ENCODE measurements at places on chromosomes 13 and 19.

GRCh38 chr13:67023130-67023876 is 206.8 kb downstream of the PCDH9 start:
- peak; percentile 75 for DNase-seq

GRCh38 chr13:37114250-37114649 is 8.8 kb upstream of the CSNK1A1L start:
- no peak for DNase-seq

DNA sequence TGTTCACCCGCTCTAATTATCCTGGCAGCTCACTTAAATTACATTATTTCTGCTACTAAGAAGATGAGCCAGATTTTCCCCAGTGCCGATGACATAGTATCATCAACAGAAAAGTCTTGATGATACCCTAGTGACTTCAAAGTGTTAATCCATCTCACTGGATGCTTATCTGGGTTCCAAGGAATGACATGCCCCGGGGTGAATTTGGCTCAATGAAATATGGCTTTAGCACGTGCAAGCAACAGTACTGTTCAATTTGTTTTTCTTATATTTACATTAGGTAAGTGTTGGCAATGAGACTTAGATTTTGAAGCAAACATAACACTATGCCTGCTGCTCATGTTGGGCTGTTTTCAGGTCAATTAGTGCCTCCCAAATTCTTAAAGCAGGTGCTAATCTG is 548.2 kb upstream of the SLITRK1 start:
- no peak for DNase-seq

DNA sequence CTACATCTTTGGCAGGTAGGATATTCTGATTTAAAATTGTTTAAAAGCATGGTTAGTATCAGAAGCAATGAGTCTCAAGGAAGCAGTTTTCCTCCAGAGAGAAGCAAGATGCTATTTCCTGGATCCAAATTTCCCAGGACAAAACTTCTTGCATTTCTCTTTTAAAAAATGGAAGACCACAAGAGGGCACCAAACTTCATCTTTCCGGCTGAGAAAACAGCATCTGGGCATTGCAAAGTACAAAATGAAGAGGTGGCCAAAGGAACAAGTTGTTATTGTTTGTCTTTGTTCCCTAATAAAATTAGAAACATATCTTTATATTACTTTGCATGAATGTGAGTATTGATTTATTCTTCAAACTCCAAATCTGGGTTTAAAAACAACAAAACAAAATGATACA is 60.0 kb upstream of the LRCH1 start:
- DNase-seq, result peak; percentile 57

DNA sequence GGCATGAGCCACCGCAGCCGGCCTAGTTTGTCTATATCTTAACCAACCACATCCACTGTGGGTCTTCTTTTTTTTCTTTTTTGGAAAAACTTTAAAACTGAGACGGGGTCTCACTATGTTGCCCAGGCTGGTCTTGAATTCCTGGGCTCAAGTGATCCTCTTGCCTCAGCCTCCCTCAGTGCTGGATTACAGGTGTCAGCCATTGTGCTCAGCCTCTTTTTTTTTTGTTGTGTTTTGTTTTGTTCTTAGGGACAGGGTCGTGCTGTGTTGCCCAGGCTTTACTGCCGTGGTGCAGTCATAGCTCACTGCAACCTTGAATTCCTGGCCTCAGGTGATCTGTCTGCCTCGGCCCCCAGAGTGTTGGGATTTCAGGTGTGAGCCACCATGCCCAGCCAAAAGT is 7.4 kb downstream of the SNRNP70 start:
- DNase-seq, result no peak

GRCh38 chr19:5308451-5309437 is 31.9 kb downstream of the PTPRS start:
- DNase-seq, result no peak

- DNase-seq, result no peak
Measured at GRCh38 chr19:29587059-29587458, 19.0 kb upstream of the POP4 start.

- DNase-seq, result no peak
Measured at GRCh38 chr13:32045537-32045936, 14.0 kb downstream of the FRY start.

DNA sequence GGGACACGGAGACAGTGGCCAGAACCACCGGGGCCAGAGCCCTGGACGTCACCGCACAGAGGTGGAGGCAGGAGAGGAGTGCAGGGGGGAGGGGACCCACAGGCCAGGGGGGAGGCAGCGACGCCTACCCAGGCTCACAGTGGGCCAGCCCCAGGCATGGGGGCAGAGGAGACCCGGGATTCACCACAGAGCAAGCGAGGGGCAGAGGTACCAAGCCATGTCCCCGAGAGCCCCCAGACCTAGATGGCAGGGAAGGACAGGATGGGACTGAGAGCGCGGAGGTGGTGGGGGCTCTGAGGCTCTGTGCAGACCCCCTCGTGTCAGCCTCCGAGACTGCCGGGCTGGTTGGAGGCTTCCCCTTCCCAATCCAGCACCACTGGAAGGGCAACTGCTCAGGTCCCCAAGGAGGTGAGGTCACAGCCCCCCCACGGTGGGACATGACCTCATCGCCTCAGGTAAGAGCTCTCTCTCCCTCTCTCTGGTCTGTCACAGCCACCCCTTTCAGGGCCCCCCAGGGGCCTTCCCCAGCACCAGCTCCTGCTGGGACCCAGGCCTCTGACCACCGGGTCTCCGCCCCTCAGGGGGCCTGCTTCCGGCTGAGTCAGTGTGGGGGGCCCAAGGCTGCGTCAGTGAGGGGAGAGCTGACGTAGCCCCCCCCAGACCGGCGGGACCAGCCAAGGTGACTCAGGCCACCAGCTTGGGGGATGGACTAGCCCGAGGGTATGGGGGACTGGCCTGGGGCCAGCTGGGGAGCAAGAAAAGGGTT is 2.2 kb upstream of the IL11 start:
- no peak for DNase-seq

DNA sequence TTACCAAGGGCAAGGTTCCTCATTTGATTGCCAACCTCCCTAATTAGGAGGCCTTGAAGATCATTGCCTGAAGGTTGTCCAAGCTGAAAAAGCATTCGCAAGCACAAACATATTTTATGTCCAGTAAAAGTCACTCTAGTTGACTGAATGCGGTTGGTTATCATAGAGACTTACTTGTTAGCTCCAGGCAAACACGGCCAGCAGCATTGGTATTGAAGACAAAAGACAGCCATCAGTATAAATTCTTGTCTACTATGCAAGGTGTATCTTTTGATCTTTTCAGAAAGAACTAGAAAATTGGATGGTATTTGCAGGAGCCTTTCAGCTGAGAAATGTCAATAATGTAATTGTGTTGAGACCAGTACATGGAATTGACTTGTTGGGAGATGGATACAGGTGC is 129.9 kb downstream of the GPC6 start:
- DNase-seq, result no peak

GRCh38 chr13:91278888-91279287 is 68.6 kb upstream of the MIR17HG start:
- DNase-seq, result peak; percentile 92

- no peak for DNase-seq
Measured at GRCh38 chr19:15913384-15913783, 15.5 kb upstream of the CYP4F2 start.

DNA sequence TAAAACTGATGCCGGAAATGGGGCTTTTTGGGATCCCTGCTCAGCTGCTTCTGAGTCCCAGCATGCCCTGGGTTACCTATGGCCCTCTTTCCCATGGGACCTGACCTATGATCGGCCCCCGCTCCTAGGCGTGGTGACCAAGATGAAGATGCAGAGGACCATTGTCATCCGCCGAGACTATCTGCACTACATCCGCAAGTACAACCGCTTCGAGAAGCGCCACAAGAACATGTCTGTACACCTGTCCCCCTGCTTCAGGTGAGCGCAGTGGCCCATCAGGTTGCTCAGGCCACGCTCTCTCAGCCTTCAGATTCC is 1.5 kb downstream of the RPS11 start:
- DNase-seq, result no peak

GRCh38 chr19:38769635-38770211 is 3.6 kb downstream of the LGALS7 start:
- no peak for DNase-seq

- peak; percentile 19 for DNase-seq
Measured at GRCh38 chr13:66212511-66212910, 1017.6 kb downstream of the PCDH9 start.

- no peak for DNase-seq
Measured at GRCh38 chr13:92136449-92137155, 738.2 kb downstream of the GPC5 start.

DNA sequence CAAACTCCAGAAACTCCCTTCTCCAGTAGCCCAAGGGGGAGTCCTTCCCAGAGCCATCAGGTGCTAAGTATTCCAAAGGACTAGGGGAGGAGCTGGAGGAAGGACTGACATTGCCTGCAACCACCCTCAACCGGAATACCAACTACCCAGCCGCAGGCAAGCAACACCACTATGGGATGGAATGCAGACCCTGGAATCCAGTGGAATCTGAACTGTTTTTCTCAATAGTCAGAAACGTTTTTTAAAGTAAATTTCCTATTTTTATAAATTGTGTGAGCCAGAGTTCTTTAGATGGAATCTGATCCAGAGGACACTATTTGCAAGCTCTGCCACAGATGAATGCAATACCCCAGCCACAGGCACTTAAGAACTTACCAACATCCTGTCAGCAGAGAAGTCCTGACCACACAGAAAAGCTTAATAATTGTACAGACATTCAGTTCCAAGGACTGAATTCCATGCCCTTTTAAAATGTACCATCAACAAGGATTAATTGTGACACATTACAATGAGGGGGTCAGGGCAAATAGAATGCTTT is 92.1 kb downstream of the USP12 start:
- DNase-seq, result no peak

- no peak for DNase-seq
Measured at GRCh38 chr19:58477871-58478270, 1.7 kb downstream of the ZNF446 start.

GRCh38 chr13:86878781-86879180 is 792.4 kb upstream of the SLITRK5 start:
- no peak for DNase-seq
